Activated CD4-positive, alpha-beta T cell treated with anti-CD3 and anti-CD28 coated beads, Interleukin-2, amount 10 ng/mL, durations not matched to agents 7 days and 5 days (primary cell): ENCODE measurements at places on chromosomes 3 and 15.

DNA sequence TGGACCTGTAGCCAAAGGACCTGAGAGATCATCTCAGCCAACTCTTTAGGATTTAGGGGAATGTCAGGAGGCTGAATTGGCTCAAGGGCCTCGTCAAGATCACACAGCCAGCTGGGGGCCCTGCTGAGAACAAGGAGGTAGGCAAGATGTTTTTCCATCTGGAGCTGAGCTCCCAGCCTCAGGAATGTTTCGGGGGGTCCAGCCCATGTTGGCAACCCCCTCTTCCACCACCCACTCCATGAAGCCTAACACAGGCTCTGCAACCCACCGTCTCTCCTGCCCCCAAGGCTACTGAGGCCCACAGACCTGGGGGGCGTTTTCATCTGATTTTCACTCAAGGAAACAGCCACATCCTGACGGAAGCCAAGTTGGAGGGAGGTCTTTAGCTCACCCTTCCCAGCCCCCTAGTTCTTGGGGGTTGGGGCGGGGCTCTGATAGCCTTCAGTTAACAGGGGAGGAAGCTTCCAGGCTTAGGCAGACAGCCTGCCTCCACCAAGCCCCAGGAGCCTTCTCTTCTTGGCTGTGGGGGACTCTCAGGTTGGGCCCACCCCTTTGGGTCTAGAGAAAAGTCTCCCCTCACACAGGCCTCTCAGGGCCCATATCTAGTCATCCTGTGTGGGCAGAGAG lies 48.8 kb downstream of the EPHB3 start:
- no peak for DNase-seq

- no peak for DNase-seq
Measured at GRCh38 chr15:80168421-80168820, 15.6 kb downstream of the FAH start.

- peak; percentile 60 for DNase-seq
Measured at GRCh38 chr15:60591496-60592370, 112.8 kb upstream of the ICE2 start.

DNA sequence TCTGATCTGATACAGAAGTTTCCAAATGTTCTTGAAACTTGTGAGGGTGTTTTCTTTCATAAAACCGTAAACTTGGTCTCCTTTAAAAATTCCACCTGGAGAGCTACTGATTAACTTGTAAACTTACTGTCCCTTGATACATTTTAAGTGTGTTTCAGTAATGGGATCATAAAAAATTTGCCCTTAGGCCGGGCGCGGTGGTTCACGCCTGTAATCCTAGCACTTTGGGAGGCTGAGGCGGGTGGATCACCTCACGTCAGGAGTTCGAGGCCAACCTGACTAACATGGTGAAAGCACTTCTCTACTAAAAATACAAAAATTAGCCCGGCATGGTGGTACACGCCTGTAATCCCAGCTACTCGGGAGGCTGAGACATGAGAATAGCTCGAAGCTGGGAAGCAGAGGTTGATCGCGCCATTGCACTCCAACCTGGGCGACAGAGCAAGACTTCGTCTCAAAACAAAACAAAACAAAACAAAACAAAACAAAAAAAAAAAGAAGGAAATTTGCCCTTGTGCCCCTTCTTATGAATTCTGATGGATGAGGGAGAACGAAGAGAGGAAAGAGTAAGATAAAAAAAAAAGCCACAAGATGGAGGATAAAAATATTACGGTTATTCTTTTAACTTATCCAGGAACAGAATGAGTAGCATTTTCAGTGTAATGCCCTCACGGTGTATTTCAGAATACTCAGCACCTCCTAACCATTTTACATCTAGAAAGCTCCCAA lies 32.1 kb upstream of the AP4E1 start:
- DNase-seq = no peak

DNA sequence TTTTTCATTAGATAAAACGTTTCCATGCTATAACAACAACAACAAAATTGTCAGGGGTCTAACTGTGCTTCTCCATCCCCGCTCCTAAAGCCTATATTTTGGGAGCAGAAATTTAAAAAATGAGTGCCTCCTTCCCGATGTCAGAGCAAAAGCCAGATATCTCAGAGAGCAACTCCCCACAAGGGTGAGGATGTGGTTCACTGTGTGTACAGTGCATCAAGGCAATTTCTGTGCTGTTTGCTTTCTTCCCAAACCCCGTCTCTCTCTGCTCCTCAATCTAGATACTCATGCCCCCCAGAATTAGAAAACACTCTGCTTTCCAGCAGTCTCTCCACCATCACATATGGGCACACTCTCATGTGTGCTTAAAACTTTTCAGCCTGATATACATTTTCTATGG lies 76.7 kb upstream of the MBNL1 start:
- peak; percentile 60 for DNase-seq

- no peak for DNase-seq
Measured at GRCh38 chr15:44541282-44541958, 4.5 kb downstream of the EIF3J start.

- DNase-seq = no peak
Measured at GRCh38 chr3:150062492-150062891, 91.8 kb upstream of the PFN2 start.

GRCh38 chr3:115469649-115470048 lies 153.7 kb upstream of the GAP43 start:
- DNase-seq = no peak

- DNase-seq = no peak
Measured at GRCh38 chr3:31543375-31543774, 10.7 kb downstream of the STT3B start.

DNA sequence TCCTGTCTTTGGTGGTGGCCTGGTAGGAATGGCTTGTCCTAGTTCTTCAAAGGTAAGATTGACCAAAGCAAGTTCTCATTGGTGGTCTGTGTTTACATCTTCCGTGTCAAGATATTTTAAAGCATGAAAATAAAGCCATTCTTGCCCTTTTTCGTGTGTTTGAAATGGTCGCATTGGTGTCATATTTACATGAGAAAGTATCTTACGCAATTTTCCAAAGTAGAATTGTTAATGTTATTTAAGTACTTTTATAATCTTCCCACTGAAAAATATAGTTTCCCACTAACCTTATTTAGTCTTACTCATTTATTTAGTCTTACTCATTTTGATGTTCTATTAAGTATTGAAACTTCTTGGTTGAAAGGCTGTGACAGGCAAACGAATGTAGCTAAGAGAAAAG lies 31.0 kb downstream of the NMD3 start:
- no peak for DNase-seq

DNA sequence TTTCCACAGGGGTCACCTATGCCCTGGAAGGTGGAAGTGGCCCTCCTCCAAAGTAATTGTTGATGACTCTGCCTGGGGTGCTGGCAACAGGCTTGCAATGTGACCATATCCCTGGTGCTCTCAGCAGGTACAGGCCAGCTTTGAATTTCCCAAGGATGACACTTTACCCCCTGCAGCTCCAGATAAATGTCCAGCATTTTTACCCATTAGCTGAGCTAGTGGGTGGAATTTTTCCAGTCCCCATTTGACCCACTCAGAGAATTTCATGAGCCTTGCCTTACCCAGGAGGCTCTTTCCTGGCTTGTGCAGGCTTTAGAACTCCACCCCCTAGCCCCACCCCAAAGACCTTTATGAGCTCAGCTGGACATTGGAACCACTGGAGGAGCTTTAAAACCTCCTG lies 77.6 kb downstream of the ST8SIA2 start:
- DNase-seq = no peak

DNA sequence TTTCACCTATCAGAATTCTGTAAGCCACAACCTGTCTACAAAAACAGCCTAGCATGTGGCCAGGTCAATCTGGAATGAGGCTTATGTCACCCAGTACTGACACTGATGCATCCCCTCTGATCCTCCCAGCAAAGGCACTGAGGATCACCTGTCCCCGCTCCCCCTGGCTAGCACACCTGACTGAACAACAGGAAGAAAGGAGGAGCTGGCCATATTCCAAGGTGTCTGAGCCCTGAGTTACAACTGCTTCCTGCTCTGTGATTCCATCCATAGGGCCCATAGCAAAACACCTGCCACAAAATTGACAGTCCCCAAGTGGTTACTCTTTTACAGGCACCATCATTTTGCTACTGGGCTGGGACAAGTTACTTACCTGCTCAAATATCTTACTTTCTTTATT lies 555.5 kb upstream of the CFAP20DC start:
- DNase-seq = no peak

GRCh38 chr3:39096775-39097174 lies 10.7 kb downstream of the GORASP1 start:
- peak; percentile 4 for DNase-seq

DNA sequence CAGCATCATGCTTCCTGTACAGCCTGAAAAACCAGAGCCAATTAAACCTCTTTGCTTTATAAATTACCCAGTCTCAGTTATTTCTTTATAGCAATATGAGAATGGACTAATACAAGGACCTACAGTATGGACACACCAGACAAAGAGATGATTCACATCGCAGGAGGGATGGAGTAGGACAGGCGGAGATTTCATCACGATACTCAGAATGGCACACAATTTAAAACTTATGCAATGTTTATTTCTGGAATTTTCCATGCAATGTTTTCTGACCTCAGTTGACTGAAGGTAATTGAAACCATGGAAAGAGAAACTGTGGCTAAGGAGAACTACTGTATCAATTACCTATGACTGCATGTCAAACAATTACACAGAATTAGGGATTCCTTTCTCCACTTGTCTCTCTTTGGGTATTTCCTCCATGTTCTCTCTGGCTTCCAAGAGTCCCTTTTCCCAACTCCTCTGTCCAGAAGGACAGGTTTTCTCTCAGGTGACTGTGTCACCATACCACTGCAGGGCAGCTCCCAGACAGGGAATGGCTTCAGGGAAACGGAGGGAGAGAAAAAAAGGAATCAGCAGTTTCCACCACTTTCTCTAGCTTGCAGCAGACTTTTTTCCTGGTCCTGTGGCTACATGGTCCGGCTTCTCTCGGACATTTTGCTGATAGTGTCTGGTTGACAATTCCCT lies 3.0 kb upstream of the ANO10 start:
- DNase-seq = no peak

DNA sequence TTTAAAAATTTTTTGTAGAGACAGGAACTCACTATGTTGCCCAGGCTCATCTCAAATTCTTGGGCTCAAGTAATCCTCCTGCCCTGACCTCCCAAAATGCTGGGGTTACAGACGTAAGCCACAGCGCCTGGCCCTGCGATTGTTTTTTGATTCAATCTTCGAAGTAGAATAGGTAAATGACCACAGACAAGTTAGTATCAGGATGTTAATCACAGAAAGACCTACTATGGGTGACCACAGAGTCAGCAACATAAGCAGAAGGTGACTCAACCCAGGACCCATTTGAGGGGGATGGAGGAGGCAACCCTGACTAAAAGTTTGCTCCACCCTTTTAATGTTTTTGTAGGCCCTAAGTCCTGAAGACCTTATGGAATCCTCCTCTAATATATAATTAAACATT lies 10.0 kb upstream of the USP3 start:
- no peak for DNase-seq

DNA sequence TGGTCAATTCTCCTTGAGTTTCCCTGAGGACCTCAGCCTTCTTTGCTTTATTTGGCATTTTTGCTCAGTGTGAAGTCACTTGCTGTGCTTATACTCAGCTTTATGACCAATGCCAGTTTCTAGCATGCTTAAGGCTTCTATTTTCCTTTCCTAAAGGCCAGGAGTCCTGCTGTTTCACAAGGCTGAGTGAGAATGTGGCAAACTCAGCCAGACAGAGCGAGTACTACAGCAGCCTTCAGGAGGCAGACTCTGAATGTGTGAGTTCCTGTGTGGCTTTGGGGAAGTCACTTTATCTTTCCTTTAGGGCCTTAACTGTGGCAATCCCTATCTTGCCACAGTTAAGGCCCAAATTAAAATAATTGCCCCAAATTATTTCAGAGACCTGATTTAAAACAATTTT lies 213.2 kb upstream of the MRPL3 start:
- DNase-seq = no peak

DNA sequence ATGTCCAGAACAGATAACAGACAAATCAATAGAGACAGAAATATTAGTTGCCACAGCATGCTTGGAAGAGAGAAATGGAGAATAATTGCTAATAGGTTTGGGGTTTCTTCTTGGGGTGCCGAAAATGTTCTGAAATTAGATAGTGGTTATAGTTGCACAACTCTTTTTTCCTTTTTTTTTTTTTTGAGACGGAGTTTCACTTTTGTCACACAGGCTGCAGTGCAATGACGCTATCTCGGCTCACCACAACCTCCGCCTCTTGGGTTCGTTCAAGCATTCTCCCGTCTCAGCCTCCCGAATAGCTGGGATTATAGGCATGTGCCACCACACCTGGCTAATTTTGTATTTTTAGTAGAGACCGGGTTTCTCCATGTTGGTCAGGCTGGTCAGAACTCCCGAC lies 163.3 kb downstream of the PLCH1 start:
- peak; percentile 8 for DNase-seq

DNA sequence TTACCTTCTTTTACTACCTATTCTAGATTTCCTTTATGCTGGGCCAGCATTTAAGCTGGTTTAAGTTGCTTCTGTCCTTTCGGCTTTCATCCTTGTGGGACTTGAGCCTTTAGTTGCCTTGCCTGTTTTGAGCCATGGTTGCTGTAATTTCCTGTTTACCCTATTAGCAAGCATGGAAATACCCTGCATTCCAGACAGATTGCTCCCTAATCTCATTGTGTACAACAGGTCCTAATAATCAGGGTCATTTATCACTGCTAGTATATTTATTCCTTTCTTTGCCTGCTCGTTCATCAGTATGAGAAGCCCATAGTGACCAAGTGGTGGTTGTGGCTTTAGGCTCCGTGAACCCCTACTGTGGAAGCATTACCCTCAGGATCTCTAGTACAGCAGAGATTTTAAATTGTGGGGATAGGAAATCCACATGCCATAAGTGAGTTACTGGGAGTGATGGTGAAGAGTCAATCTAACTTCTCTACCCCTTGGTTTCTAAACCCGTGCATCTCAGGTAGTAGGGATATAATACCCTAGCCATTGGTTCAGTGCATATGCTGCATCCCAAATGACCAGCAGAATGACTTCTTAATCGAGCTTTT lies 31.9 kb downstream of the NCK1 start:
- no peak for DNase-seq

DNA sequence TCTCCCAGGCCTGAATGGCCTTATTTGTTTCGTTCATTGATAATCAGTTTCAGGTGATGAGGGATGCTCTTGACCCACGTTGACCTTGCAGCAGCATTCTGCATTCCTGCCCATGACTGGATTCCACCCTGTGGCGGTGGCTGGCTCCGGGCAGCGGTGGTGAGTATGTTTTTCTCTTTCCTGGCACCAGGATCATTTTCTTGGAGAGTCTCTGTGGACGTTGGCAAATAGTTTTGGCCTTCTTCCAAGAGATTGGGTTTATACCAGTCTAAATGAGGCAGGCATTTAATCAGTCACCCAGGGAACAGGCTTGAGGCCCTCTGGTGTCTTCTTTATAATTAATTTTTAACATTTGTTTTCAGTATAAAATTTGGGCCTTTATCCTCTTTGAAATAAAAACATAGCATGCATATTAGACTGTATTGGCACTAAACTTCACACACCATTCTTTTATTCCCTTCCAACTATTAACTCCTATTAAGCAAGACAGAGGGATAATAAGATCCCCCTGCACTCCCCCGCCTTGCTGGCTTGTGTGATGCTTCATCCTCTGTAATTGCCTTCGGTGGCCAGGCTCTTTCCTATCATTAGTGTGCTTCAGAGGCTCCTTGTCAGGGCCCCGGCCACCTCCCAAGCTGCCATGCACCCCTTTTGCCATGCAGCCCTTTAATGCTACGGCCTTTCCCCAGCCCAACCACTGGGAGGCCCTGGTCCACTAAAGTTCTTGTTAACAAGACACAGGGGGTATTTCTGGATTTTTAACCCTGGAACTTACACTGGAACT lies 176.2 kb upstream of the TOPAZ1 start:
- DNase-seq = no peak
